ENCODE measurements at places on chromosomes 5 and 9.
A peak's percentile ranks its signal among the peaks of the same experiment; 100 is the strongest.

DNA sequence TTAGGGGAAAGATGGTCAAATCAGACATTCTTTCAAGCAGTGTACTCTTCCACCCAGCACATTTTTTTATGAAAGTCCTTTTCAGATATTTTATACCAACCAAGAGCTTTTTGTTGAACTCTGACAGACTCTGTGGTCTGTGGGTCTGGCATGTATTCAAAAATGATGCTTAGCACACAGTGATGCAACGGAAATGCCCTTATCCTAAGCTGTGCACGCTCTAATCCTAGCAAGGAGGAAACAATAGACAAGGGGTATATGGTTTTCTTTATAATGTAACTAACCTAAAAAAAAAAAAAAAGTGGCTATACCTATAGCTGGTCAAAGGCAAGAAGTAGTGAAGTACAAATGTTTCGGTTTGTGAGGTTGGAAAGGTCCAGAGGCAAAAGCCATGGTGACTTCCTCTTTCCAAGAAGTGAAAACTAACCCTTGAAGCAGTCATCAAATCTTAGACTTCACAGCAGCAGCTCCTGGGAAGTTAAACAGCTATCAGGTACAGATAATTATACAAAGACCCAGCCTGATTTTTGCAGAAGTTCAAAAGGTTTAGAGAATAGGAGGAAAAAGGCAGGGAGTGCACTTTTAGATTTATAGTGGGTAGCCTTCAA is 82.5 kb downstream of the SEMA6A start:
- DNase-seq: no peak

- no peak for DNase-seq
Observed at GRCh38 chr5:176692326-176692725, 45.0 kb downstream of the TSPAN17 start.

DNA sequence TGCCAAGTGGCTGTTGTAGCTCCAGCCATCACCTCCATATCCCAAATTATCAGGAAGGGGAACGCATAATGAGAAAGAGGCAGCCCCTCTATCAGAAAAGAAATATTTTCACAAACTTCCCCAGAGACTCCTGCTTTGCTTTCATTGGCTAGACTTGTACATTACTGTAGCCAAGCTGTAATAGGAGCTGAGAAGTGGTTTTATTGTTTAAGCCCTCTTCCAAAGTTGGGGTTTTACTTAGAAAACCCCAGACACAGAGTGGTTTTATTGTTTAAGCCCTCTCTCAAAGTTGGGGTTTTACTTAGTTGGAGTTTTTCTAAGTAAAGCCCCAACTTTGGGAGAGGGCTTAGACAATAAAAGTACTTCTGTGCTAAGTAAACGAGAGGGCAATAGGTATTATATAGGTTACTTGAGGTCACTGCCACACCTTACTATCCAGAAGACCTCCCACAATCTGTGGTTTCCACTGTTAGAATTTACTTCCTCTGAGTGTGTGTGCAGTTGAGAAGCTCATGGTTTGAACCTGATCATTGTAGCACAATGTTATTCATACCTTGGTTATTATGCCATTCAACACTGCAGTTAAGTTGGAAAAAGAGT is 215.7 kb upstream of the OTULINL start:
- no peak for DNase-seq

GRCh38 chr9:126894052-126894603 is 20.5 kb upstream of the RALGPS1 start:
- no peak for DNase-seq

GRCh38 chr5:6029811-6030271 is 348.5 kb downstream of the MED10 start:
- no peak for DNase-seq

- DNase-seq: no peak
Observed at GRCh38 chr9:4086119-4087090, 213.5 kb downstream of the GLIS3 start.

- no peak for DNase-seq
Observed at GRCh38 chr5:60512117-60512516, 187.8 kb downstream of the DEPDC1B start.

- peak; percentile 68 for DNase-seq
Observed at GRCh38 chr5:178230879-178231538, 1.6 kb downstream of the PHYKPL start.

- DNase-seq: no peak
Observed at GRCh38 chr5:16144416-16144815, 35.2 kb downstream of the MARCHF11 start.

DNA sequence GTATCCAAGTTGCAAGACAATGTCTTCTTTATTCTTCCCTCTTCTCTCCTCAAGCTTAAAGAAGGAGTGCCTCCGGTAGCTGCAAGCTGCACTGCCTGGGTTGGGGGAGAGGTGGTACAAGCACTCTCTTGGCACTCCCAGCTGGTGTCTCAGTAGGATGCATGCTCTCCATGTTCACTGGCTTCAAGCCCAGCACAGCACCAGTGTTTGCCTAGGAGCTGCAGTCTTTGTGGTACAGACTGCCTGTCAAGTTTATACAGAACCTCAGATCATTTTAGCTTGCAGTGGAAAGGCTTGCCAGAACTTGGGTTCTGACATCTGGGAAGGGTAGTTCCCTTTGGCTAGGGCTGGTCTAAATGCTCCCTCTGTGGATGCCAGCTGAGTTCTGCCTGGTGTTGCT is 505.6 kb downstream of the MAN2A1 start:
- no peak for DNase-seq

DNA sequence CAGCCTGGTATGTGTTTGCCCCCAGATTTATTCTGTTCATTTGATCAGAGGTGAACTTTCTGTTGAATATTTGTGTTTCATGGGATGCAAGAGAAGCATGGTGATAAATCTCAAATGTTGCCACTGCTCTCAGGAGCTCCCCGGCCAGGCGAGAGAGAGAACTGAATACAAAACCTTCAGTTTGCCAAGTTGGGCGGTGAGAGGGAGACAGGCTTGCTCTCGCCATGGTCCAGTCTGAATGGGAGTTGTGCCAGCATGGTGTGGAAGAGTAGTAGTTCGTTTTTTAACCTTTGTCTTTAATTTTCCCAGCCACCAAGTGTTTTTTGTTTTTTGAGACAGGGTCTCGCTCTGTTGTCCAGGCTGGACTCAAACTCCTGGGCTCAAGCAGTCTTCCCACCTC is 2.7 kb downstream of the NTMT1 start:
- DNase-seq: no peak

DNA sequence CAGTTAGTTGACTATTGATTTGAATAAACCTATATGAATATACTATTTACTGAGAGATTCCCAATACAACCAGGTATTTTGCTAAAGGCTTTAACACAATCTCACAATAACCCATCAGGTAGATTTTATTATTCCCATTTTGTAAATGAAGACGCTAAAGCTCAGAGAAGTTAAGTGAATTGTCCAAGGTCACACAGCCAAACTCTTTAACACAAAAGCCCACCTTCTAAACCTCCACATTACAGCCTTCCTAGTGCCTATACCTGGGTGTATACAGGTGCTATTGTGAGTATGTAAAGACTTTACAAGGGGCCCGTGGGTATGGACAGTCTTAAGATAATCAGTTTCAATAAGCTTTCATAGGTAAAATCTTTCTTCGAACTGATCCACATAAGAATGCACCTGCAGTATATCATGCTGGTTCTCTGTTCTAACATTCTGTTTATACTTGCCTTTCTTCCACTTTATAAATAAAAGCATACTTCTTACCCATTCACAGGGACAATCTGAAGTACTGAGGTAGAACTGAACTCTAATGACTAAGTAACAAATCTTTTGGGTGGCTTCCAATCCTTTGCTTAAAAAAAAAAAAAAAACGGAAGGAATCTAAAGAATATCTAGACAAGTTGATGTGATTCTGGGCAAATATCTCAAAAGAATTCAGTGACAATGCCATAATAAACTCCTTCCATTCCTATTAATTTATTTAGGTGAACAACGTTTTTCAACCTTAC is 59.1 kb downstream of the PJA2 start:
- no peak for DNase-seq

DNA sequence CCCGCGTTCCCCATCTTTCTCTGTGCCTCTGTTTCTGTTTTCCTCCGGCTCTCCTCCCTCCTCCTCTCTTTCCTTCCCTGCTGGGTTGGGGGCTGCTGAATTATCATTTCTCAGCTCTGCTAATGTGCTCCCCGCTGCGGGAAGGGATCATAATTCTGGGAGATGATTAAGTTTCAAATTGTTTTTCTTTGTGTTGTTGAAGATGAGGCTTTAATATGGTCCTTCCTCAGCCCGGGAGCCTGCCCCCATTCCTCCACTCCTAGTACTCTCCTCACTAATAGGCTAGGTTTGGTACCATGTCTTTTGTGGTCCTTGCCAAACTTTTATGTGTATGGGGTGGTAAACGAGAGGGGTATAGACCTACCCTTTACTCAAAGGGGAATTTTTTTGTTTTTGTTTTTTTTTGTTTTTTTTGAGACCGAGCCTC is 5.7 kb upstream of the PCDH1 start:
- DNase-seq: no peak

- DNase-seq: peak; percentile 17
Observed at GRCh38 chr9:101705135-101705661, 33.2 kb downstream of the GRIN3A start.

GRCh38 chr5:115895821-115896220 is 54.1 kb downstream of the AP3S1 start:
- no peak for DNase-seq

DNA sequence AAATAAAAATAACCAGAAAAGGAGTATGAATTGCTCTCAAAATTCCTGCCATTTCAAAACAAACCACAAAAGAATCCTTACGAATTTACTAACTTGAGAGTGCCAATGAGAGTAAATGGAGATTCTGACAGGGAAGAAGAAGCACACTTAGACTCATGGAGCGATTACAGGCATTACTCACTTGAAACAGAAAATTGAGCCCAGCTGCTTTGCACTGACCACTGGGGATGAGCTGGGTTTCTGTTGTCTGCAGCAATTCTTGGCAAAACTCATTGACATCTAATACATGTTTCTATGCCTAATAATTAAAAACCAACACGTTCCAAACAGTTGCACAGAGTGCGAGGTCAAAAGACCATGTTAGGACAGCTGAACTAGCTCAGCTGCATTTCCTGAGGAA is 731.6 kb downstream of the DNAH5 start:
- DNase-seq: no peak

- peak; percentile 49 for DNase-seq
Observed at GRCh38 chr9:136049491-136050265, 45.4 kb downstream of the NACC2 start.

DNA sequence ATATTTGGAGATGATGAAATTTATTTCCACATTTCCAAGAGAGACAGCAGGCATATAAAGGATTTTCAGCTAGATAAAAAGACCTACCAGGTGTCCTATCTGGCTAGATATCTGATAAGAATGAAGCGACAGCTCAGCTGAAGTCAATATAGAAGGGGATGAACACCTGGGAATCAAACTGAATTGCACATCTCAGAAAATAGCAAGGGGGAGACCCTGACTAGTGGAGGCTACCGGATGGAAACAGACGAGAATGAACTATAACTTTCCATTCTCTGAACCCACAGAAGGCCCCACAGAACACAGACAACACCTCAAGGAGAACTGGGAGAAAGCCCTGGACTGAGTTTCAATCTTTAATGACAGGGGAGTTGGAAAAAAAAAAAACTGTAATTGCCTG is 51.1 kb downstream of the CPLANE1 start:
- no peak for DNase-seq

DNA sequence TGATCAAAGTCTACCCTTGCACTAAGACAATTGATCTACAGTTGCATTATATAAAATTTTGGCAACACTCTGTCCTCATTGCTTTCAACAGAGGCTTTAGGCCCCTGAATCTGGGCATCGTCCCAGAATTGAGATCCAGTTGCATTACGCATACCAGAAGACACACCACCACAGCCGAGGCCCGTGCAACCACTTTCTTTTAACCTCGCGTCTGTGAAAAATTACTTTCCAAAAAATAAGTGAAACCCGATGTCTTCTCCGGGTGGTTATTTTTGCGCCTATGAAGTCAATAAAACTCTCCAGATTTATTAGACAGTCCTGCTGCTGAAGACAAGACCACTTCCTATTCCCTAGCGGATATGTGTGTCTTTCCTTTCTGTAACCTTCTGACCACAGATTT is 52.1 kb upstream of the NFIB start:
- no peak for DNase-seq

DNA sequence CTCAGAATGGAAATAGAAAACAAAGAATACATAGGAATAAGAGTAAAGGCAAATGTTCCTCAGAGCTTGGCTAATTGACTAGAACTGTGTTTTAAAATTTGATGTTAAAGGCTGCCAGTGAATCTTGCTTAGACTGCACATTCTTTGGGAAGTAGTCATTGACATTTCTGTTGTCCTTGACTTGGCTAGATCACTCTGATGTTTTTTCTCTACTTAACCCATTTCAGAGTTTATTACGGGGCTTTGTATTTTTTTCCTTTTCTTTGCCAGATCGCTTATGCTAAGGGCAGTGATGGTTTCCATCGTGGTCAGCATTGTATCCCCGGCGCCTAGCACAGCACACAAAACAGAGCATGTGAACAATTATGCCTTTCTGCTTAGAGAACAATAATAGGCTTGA is 1126.7 kb upstream of the CDH9 start:
- no peak for DNase-seq

DNA sequence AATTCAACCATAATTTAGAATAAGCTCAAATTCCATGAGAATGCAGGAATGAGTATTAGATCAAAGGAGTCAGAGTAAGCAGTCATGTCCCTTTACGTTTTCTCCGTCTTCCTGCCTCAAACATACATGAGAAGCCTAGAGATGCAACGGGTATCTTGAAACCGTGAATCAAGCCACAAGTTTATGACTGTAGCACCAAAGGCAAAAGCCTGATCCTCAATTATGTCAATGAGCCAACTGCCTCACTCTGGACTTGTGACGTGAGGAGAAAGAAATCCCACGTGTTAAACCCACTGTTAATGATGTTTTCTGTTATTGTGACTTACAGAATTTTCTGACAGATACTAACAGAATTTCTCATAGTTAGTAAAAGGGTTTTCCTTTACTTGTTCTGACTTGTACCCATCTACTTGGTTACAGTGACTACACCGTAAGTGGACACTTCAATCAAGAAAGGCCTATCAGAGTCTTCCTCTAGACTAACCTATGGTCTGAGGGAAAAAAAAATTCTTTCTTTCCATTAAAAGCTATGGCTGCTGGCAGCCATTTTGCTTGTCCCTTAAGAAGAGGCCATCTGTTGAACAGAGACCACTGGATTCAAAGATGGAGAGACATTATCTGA is 35.3 kb upstream of the HK3 start:
- no peak for DNase-seq

GRCh38 chr5:150630461-150631325 is 9.8 kb upstream of the SYNPO start:
- DNase-seq: no peak

Measured in adrenal gland (tissue), 19 donors.